ENCODE measurements at places on chromosomes 4 and X.

DNA sequence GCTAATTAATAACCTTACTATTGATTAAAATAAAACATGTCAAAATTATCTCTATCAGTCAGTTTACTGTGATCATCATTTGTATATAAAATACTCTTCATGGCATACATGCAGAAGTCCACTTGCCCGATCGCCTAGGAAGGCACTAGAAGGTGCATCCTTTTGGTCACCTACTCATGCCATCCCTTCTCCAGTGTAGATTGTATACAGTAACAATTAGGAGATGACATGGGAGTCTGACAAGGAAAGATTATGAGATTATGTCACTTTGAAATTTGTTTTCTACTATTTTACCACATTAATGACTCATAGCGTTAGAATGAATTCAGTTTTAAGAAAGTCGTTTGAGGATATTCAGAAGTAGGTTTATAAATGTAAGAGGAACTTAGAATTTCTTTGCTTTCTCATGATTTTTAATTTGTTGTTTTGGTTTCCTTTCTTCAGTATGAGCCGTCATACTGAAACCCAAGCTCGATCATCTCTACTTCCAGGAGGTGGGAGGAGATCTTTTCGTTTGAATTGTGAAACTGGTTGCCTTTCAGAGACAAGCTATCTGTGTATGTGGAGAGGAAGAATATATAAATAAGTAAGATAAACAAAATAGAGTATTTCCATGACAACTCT lies 51.1 kb upstream of the UNC5C start:
- no peak for DNase-seq

DNA sequence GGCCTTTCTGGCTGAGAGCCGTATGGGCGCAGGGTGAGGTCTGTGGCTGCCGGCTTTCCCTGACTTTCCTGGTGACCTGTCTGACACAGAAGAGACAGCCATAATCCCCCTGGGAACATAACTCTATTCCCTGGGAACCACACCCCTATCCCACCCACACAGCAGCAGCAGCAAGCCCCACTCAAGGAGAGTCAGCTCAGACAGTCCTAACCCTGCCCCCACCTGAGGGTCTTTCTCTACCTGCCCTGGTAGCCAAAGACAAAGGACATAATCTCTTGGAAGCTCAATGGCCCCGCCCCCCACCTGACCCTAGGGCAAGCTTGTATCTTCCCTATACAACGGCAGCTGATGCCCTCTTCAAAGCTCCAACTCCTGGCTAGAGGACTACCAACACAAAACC lies 74.6 kb downstream of the PABPC4L start:
- DNase-seq = no peak

DNA sequence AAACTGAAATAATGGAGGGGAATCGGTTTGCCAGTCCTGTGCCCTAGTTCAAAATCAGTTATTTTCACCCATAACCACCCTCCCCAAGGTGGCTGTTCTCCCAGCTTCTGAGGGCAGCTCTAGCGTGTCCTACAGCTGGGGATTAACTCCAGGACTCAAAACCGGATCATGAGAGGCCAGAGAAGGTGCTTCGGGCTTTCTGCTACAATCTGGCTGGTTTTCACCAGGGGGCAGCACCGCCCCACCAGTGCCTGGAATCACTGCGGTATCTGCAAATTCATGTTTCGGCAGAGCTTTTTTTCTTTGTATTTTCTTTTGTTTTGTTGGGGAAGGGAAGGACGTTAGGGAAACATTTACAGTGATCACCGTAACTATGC lies 28.4 kb downstream of the PDHA1 start:
- DNase-seq = peak; percentile 64

GRCh38 chr4:155687380-155687982 lies 20.8 kb downstream of the GUCY1A1 start:
- DNase-seq = no peak

DNA sequence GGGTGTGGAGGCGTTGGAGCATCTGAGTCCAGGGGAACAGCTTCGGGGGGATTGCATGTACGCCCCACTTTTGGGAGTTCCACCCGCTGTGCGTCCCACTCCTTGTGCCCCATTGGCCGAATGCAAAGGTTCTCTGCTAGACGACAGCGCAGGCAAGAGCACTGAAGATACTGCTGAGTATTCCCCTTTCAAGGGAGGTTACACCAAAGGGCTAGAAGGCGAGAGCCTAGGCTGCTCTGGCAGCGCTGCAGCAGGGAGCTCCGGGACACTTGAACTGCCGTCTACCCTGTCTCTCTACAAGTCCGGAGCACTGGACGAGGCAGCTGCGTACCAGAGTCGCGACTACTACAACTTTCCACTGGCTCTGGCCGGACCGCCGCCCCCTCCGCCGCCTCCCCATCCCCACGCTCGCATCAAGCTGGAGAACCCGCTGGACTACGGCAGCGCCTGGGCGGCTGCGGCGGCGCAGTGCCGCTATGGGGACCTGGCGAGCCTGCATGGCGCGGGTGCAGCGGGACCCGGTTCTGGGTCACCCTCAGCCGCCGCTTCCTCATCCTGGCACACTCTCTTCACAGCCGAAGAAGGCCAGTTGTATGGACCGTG lies 2.2 kb downstream of the AR start:
- no peak for DNase-seq

DNA sequence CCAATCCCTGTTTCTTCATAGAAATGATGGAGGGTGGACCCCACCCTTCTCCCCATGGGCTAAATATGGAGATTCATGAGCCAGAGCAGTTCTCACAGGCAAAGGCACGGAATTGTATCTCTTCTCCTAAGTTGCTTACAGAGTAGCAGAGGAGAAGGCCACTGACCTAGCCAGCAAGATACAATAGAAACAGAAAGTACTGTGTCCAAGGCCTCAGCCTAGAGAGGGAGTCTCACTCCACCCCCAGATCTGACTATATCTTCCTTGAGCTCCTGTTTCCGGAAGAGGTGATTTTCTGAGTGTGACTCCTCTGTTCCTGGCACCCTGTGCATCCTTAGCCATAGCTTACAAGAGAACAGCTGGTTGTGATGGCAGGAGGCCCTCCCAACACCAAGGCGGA lies at the start of gene FATE1:
FATE1 (plus strand) TSS at position 284 of the 400 bp plus-strand sequence; CDS start at position 369, 85 bp downstream.
- no peak for DNase-seq

GRCh38 chr4:6767386-6767747 lies 15.2 kb upstream of the KIAA0232 start:
- DNase-seq = no peak

- DNase-seq = no peak
Measured at GRCh38 chr4:156971165-156971675, 379 bp downstream of the PDGFC start.

- DNase-seq = no peak
Measured at GRCh38 chrX:140765043-140765784, 55.7 kb downstream of the LINC00632 start.

DNA sequence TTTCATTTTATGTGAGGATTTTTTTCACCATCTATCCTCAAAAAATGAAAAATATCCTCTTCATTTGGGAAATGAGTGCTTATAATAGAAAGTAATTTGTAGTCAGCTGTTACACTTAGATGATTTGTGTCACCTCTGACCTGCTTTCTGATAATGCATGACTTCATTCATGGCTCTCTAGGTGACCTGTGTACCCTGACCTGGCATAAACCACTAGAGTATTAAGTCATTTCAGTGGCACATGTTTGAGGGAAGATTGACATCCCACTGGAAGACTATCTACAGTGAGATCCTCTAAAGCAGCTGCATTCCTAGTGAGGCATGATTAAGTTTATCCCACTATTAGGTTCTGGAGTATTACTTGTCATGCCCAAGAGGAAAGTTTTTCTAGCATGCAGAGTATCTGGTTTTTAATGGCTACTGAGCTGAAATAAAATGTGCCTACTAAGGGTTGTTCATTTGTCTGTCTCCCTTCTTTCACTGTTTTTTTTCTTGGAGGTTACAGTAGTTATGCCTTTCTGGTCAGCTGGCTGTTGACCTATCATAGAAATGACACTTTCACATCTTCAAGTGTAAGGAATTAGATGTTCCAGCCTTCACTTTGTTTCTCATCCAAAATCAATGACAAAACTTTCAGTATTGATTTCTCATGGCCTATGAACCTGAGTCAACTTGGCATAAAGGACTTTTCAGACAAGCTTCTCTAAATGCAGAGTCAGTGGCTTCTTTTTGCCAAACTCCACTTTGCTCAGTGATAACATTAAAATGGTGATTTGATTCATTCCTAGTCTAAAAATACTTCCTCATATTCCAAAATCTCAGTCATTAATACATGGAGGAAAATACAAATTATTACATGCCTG lies 33.1 kb downstream of the TET2 start:
- DNase-seq = no peak

- no peak for DNase-seq
Measured at GRCh38 chr4:177464026-177464425, 21.8 kb upstream of the AGA start.

DNA sequence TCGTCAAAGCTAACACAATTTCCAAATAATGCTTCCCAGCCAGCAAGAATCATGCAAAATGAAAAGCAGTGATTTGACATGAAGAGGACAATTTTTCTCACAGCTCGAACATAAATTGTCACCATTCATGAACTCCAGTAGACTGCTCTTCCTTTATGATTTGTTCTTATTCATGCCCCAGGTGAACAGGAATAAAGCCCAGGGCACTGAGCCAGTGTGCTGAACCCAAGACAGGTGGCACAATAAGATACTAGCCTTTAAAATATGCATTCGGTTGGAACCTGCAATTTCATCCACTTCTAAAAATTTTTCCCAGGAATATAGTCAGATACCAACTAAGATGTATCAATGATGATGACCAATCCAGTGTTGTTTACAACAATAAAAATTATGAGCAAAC lies 139.7 kb downstream of the PRSS12 start:
- DNase-seq = no peak

DNA sequence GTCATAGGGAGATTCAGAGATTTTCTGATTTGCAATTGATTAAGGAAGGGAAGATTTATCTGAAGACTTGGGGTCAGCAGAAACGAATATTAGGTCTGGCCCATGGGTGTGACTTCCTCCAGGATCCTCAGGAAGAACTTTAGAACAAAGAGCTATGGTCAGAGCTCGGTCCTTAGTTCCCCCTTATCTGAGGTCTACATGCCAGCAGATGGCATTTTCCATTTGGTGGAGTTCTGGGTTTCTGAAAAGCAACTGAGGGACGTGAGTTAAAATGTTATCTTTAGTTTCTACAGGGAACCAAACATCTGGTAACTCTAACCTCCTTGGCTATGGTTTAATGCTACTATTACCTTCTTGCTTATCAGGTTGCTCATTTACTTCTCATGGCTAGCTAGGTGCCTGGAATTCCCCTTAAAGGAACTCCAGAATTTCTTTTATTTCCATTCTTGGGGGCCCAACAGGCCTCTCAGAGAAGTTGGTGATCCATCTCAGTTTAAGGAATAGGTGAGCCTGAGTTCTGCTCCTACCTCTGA lies 40.7 kb downstream of the KLF3 start:
- DNase-seq = no peak

- DNase-seq = peak; percentile 48
Measured at GRCh38 chr4:140856621-140857062, 100.5 kb upstream of the TBC1D9 start.

DNA sequence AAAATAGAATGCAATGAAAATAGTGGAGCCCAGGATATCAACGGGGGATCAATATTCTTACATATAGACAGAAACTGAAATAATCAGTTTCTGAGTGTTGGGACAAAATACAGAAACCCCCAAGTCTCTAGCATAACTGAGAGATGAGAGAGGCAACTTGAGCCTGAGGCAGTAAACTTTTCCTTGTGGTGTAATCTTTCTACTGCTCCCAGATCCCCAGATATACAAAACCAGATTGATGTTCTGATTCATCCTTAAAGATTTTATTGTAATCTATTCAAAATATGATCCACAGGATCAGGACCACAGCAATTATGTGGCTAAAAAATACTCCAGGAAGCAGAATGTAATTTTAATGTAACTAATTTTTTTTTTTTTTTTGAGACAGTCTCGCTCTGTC lies 2282.6 kb downstream of the ARAP2 start:
- DNase-seq = no peak

DNA sequence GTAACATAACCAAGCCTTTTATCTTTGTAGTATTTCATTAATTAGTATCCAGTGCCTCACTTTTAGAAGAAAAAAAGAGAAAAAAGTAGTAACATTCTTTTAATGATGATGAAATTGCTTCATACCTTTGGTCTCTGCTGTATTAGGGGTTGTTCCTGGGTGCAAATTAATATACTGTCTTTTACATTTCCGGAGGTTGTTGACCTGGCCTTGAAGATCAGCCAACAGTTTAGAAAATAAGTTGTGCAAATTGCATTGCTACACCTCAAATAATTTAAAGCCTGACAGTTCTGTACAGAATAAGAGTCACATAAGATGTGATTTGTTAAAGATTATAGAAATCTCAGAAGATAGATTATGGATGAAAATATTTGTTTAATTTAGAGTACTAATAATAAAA lies 3.8 kb downstream of the NFKB1 start:
- DNase-seq = no peak

GRCh38 chr4:155624478-155624877 lies 42.2 kb upstream of the GUCY1A1 start:
- DNase-seq = no peak

DNA sequence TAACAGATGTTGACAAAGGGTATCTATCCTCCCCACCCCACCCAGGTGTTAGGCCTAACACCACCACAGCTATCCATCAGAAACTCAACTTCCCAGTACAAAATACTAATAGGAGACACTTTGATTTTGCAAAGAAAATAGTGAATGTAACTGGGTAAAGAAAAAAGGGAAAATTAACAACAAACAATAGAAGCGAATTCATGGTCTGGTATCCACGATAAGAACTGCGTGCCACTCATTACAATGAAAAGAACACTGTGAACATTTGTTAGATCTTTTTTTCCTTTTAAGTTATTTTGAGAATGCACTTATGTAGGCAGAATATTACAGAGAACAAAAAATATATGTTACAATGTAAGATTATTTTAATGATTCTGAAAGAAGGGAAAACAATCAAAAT lies 12.0 kb downstream of the TSPAN5 start:
- no peak for DNase-seq

- DNase-seq = no peak
Measured at GRCh38 chr4:40228497-40229365, 31.9 kb downstream of the RHOH start.

DNA sequence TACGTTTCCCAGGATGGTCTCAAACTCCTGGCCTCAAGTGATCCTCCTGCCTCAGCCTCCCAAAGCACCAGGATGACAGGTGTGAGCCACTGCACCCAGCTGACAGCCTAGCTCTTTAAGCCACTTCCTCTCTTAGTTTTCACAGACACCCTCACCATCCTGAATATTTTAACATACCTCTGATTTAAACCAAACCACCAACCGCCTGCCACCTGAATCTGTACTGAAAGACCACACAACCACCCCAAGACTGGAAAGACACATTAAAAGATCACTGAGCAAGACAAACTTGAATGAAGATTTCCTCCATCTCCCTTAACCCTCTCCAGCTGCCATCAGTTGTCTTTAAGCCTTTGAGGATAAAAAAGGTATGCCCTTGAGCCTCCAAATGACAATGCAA lies 110.6 kb downstream of the SH3KBP1 start:
- no peak for DNase-seq

DNA sequence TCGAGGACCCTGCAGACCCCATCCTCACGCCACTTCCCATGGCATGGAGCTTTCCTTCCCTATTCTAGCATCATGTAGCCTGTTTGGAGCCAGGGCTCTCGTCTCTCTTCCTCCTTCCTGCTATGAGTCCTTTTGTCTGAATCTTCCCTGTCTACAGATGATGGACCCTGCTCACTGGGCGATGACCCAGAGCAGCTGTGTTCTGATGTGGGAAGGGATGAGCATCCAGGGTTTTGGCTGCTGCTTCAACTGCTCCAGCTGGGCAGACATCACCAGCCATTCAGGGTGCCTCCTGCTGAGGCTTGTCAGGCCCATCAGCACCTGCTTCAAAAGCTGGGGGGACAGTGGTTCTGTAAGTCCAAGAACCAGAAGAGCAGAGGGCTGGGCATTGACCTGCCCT lies 3.2 kb upstream of the CCKAR start:
- DNase-seq = no peak

- no peak for DNase-seq
Measured at GRCh38 chrX:2766906-2767305, 15.1 kb downstream of the XG start.

All from ureter (tissue), 1 donor.